ENCODE measurements at places on chromosomes 2 and 18.

DNA sequence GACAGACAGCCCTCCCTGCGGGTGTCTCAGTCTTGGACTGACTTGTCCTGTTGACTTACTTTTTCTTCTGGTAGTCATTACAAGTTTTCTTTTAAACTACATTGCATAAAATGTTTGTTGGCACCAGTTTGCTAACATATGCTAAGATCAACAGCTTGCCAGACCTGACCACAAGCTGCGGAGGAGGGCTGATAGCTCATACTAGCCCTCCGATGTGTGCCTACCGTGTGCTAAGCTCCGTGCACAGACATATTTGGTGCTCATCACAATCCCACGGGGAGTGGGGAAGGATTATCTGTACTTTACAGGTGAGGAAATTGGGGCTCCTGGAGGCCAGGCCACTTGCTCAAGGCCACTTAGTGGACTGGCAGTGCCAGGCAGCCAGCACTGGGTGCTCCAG, 72.8 kb upstream of the YPEL5 start:
- DNase-seq = no peak

GRCh38 chr2:49836017-49836416, 681.7 kb upstream of the FSHR start:
- DNase-seq = no peak

DNA sequence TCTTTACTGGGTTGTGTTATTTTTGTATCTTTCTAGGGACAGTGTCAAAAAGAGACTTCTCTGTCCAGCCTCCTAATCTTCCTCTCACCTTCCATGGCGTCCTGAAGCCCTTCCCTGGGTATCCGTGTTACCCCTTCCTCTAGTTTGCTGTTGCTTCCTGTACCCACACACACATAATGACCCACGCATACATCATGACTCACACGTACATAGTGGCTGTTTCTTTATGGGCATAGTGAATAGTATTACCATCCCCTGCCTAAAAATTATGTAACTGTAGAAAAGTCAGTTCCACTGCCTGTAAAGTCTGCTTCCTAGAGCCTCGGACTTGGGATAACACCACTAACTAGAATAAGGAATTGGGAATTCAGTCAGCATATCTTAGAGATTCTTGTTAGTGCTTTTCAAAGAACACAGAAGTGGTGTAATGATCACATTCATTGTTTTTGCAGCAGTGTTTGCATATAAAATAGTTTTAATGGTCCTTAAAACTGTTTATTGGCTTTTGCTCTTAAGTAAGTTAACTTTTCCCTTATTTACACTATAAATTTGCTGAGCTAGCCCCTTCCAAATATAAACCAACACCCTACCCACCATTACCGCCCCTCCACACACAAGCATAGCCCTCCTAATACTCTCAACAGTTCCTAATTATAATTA, 308.4 kb upstream of the RAB12 start:
- DNase-seq = no peak

GRCh38 chr2:18940184-18940583, 350.8 kb upstream of the NT5C1B start:
- DNase-seq = no peak

DNA sequence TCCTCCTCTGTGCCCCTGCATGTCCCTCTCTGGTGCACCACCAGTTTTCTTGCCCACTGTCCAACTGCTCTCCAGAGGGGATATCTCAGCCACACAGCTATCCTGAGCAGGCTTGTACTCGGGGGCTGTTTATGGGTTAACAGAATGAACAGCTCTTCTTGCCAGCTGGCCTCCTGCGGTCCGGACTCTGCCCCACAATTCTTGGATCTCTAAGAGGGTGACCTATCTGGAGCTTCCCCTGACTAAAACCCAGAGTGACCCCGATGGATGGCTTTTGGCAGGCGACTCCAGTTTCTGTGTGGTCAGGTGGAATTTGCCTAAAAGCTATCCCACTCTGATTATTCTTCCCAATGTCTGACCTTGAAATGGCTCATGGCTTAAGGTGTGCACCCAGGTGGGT, 9.1 kb downstream of the SOWAHC start:
- DNase-seq = no peak
